T-helper 22 cell (primary cell): ENCODE measurements at places on chromosomes 5 and 9.

- no peak for DNase-seq
These were observed 23.6 kb upstream of the CERCAM start for GRCh38 chr9:128396970-128397613.

- no peak for DNase-seq
These were observed 43.2 kb downstream of the PSMB7 start for GRCh38 chr9:124372038-124372437.

GRCh38 chr5:178538741-178539229 is 51.4 kb downstream of the COL23A1 start:
- DNase-seq, result no peak

GRCh38 chr9:32434892-32435291 is 50.4 kb downstream of the ACO1 start:
- DNase-seq, result no peak

- DNase-seq, result no peak
These were observed 153.9 kb downstream of the ARRDC3 start for GRCh38 chr5:91229031-91229727.

DNA sequence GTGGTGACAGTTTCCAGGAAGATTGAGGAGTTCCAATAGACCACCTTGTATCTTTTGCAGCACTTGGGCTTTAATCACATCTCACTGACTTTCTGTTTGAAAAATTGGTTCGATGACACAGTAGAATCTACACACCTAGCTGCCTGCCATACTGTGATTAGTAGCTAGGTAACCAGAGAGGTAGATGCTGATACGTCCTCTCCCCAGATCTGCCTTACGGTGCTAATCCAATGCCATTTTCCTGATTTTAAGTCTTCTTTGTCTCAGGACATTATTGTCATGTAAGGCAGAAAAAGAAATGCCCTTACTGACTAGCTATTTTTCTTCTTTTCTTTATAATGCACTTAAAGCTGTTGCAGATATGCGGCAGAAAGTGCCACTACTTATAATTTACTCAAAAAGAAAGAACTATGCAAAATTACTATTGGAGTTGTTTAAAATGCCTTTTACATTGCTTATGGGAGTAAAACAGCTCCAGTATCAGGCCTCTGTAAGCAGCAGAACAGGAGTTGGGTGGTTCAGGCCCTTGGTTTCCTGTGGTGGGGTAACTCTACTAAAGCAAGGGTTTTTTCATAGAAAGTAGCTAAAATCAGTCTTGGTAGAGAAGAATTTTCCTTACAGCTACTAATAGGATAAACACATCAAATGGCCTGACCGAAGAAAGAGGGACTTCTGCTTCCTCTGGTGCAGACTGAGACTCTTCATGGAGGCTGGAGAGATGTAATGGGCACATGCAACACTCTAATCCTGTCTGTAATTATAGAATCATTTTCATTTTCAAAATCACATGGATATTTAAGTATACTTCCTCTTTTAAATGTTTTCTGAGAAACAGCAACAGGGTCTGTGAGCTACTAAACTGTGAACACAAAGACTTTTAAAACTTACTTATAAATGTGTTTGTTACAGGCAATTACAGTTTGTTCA is 177.2 kb downstream of the MAPKAP1 start:
- DNase-seq, result no peak

DNA sequence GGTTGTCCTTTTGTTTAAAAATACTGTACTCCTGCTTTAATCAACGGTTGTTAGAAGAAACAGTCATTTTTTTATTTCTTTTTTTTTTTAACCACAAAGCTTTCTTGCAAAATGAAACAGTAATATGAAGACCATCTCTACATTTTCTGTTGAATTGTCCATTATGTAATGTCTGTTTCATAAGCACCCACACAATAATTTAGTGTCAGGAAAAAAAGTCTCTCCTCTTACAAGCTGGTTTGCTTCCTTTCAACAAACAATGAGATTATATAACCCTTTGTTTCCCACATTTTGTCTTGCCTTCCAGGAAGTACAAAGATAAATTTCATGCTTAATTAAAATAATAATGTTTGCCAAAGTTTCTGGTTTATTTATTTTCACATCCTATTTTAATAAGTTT is 16.7 kb downstream of the CTNNAL1 start:
- DNase-seq, result no peak

GRCh38 chr5:154478224-154478565 is at the start of gene HAND1:
Gene HAND1, minus strand, starts transcription at chr5:154478227. Its CDS starts 219 bp downstream, at chr5:154478008.
- DNase-seq, result no peak

DNA sequence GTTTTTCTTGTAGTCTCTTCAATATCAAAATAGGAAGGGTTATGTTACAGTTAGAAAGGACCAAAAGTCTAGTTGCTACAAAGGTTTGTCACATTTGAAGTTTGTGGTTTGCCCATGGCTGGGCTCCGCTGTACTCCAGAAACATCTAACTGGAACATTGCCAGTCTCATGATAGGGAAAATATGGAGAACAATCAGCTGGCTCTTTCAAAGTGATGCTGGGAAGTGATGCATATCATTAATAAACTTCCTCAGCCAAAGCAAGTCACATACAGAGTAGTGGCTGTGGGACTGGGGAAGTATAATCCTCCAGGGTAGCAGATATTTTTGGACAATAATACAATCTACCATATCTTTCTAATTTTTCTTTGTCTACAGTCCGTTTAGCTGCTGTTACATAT is 8.8 kb downstream of the BTF3 start:
- DNase-seq, result no peak

DNA sequence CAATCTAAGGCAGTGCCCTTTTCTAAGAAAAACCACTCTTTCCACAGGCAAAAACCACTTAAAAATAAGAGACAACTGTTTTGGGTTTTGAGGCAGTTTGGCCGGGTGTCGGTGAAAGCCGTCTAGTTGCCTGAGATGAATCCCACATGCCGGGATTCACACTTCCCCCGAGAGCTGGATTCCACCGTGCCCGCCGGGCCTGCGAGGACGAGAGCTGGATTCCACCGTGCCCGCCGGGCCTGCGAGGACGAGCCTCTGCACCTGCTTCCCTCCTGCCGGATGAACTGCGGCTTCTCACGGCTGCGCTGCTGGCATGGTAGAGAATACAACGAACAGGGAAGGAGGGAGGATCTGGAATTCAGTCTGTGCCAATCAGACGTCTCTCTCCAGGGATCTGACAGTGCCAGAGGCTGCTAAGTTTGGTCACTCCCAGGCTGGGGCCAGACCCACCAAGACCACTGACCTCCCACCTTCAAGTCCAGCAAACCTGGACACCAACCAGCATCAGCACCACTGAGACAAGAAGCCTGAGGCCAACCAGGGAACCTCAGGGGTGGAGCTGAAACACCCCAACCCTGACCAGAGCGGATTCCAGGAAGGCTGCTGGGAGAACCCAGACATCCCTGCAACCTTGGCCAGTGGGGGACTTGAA is 23.0 kb downstream of the VAV2 start:
- no peak for DNase-seq

DNA sequence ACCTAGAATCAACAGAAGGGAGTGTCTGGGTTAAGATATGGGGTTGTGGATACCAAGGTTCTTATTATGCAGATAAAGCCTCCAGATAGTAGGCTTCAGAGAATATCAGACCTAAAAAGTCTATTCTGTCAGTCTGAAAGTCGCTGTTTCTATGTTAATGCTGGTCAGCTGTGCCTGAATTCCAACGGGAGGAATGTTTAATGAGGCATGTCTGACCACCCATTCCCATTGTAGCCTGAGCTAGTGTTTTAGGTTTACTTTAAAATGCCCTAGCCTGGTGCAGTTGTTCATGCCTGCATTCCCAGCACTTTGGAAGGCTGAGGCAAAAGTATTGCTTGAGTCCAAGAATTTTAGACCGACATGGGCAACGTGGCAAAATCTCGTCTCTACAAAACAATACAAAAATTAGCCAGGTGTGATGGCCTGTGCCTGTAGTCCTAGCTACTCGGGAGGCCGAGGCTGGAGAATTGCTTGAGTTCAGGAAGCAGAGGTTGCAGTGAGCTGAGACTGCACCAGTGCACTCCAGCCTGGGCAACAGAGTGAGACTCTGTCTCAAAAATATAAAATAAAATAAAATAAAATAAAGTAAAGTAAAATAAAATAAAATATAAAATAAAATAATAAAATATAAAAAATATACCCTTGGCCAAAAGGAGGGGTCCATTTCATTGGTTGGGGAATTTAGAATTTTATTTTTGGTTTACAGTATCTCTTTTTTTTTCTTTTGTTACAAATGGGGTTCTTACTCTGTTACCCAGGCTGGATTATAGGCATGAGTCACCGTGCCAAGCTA is 7.8 kb upstream of the SOX30 start:
- no peak for DNase-seq

- no peak for DNase-seq
These were observed 82.2 kb downstream of the HABP4 start for GRCh38 chr9:96532173-96532572.

DNA sequence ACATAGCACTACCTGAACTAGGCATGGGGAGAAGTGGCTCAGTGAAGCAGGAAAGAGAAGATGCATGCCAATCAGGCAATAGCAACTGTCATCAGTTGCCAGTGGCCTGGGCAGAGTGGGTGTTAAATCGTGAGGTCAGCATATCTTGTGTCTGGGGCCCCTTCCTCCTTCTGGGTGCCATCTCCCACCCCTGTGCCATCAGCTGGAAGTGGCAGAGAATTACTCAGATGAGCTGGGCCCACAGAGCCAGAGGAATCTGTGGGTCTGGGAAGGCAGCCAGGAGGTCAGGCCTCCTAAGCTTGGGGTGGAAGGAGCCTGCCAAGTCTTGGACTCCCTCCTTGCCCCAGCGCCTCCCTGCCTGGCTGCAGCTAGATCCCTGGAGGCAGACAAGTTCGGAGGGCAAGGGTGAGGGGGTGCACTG is 66.5 kb downstream of the GALNT12 start:
- no peak for DNase-seq

- no peak for DNase-seq
These were observed 12.7 kb downstream of the ABLIM3 start for GRCh38 chr5:149153751-149154610.

- no peak for DNase-seq
These were observed 16.0 kb downstream of the ERP44 start for GRCh38 chr9:100082782-100083181.

- DNase-seq, result no peak
These were observed 503 bp downstream of the SEMA4D start for GRCh38 chr9:89497257-89497963.

DNA sequence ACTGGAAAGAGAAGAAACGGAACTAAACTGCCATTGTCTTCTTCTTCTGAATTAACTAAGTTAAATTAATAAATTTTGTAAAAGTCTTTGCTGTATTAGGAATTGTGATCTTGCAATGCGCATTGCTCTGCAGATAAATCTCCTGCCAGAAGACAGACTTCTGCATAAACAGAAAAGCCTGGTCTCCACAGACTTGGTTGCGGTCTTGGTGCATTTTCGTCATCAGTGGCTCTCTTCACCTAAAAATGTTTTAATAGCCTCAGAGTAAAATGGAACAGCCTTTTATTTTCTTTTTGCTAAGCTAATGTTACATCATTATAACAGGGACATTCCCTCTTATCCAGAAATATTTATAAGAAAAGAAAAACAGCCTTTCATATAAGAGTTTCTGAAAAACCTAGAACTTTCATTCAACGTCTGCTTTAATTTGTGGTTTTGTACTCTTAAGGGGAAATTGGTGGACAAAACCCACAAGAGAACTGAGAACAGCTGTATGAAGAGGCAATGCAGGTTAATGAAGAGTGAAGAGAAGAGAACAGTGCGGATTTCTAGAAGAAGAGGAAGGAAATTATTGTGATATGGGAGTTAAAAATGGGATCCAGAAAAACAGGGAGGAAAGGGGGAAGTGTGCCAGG is 10.1 kb downstream of the IFNA5 start:
- no peak for DNase-seq

DNA sequence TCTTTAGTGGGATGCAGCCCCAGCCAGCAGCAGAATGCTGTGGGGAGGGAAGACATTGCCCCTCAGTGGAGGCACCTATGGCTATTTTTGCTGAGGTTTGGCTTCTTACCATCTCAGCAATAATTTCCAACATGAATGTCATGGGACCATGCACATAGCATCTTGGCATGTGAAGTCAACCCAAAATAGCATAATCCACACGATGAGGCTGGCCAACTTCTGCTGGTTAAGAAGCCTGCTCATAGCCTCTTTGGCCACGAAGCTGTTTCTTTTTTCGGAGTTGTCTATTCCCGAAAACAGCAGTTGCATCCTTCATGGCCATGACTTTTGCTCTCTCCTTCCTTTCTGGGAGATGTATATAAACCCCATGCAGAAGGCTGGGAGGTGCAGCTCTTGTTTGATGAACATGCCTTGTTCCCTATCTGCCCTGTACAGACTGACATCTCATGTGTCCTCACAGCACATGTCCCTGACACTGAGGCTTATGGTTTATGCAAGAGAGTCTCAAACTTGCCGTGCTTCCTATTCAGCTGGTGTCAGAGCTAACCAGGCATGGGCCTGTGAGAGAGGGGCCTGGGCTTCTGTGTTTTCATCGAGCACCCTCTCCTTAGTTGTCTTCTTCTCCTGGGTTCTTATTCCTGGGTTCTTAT is 45.3 kb downstream of the SYK start:
- DNase-seq, result no peak

GRCh38 chr9:69499407-69499806 is 172.8 kb downstream of the APBA1 start:
- no peak for DNase-seq

DNA sequence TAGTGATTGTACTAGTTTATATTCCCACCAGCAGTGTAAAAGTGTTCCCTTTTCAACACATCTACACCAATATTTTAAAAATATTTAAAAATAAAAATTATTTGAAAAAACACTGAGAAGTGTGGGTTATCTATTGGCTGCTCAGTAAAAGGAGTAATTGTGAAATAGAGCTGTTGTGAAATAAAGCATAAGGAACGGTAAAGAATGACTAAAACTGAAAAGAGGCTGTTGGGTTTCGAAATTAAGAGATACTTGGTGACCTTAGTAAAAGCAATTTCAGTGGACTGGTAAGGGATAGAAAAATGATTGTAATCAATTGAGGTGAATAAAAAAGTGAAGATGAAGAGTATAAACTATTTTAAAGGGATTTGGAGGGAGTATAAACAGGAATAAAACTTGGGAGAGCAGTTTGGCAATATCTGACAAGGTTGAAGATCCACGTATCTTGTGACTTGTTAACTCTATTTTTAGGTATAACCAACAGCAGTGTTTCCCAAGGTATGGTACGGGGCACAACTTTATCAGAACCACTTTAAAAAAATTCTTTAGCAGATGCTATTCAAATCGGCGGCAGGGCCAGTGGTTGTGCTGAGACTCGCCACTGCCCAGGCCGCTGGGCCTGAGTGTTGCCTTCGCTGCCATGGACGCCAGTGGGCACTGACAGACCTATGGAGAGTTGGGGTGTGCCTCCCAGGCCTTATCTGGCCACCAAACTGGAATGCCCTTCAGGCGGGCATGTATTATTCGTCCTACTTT is 63.3 kb downstream of the TMEM38B start:
- no peak for DNase-seq

- DNase-seq, result no peak
These were observed 105.6 kb downstream of the OXCT1 start for GRCh38 chr5:41764650-41765049.

DNA sequence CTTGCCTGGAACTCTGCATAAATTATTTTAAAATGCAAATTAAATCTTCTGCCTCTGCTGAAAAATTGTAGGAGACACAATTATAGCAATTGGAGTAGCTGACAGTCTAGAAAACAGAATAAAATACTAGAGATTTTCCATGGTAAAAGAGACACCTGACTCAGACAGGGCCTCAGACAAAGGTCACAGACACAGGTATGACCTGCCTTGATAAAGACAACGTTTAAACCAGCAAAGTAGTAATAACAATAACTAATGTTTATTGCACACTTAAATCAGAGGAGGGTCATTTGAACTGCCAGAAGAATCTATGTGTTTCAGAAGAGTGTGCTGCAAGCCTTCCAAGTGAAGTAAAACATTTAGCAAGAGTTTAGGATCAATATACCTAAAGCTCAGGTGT is 3.9 kb downstream of the SOWAHA start:
- no peak for DNase-seq
